Suppressor macrophage treated with lipopolysaccharide for 4 hours (primary cell): ENCODE measurements at places on chromosomes 2 and 18.

- no peak for DNase-seq
These were observed 565.5 kb upstream of the CHAC2 start for GRCh38 chr2:53202063-53202462.

GRCh38 chr18:10514082-10514481 lies 11.7 kb upstream of the NAPG start:
- DNase-seq: no peak

DNA sequence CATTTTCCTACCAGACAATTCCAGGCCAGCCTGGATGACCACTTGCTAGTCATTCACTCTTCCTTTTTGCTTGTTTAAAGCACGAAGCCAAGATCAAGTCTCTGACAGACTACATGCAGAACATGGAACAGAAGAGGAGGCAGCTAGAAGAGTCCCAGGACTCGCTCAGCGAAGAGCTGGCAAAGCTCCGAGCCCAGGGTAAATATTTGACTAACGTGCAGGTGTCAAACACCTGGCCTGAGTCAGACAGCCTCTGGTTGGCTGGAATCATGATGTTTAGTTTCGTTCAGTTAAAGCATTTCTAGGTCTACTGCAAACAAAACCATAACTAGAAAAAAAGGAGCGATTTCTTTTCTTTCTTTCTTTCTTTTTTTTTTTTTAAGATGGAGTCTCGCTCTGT lies 44.2 kb upstream of the LYPD6B start:
- no peak for DNase-seq

GRCh38 chr2:17539611-17540092 lies 844 bp upstream of the VSNL1 start:
- no peak for DNase-seq

DNA sequence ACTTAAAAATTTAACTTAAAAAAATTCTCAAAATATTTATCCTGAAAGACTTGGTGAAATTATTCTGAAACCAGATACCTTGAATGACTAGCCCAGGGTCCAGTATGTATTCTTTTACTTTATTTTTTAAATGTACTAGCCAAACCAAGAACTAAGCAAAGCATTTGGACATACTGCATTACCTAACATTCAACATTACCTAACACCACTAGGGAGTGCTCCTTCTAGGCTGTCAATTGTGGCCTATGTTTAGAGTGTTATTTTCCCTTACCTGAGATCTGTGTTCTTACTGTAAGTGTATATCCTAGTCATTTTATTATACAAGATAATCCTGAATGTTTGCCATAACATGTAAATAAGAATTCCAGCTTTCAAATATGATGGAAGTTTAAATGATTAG lies 496.6 kb downstream of the PTPRM start:
- DNase-seq: no peak

DNA sequence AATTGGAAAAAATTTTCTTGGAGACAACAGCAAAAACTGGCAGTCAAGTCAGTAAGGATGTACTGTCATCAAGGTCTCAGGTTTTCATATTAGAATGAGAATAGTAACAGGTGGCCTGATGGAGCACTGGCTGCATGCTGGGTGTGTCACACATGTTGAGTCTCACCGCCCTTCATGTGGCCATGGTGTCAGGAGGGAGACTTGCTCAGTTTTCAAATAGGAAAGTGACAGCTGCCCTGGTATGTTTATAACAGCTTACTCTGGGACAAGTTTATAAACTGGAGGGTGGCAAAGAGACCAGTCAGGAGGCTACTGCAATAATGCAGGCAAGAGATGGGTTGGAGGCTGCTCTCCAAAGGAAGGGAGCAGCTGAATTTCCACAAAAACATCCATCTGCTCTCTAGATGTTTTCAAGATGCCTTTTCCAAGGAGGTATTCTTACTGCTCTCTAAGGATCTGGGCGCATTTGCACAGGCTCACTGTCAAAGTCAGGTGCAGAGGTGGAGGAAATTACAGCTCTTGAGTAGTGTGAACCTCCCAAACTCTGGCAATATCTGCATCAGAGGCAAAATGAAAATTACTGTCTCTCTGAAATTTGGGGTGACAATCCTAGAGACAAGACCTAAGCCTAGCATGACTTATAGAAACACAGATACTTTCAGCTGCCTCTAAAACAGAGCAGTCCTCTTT lies 321.9 kb upstream of the RAB12 start:
- no peak for DNase-seq

GRCh38 chr18:66136039-66136438 lies 385.2 kb downstream of the CDH7 start:
- DNase-seq: no peak

- DNase-seq: no peak
These were observed 21.7 kb downstream of the TMX3 start for GRCh38 chr18:68693091-68693815.

DNA sequence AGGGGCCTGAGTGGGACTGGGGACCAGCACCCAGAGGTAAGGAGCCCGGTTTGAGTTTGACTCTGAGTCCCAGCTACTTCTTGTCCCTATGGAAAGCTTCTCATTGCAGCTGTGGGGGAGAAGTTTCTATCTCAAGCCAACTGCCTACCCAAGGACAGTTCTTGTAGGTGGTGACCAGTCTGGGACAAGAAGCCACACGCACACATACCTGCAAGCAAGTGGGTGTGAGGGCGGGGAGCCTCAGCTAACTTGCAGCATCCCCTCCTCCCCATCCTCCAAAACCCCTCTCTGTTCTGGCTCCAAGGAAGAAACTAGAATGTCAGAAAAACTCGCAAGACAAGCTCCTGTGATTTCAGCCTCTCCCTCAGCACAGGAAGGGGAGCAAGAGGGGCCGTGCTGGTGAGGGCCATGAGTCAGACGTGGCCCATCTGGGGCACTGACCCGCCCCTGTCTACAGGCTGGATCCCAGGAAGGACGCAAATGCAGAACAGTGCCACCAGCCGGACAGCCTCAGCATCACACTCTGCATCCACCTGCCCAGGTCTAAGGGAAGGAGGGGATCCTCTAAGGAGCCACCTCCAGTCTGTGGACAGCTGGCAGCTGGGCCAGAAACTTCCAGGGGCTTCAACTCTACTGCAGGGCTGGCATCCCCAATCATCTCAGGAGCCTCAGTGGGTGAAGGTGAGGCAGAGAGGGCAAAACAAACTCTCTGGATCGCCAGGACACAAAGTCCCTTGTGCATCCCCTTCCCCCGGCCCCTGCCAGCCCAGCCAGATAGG lies 103.4 kb downstream of the TNS1 start:
- DNase-seq: peak; percentile 67

- DNase-seq: no peak
These were observed 46.7 kb upstream of the LCLAT1 start for GRCh38 chr2:30400151-30400954.

GRCh38 chr2:135985826-135986393 lies 484 bp upstream of the DARS1 start:
- DNase-seq: peak; percentile 87

GRCh38 chr2:102358496-102358895 lies 2.9 kb downstream of the IL18R1 start:
- no peak for DNase-seq

DNA sequence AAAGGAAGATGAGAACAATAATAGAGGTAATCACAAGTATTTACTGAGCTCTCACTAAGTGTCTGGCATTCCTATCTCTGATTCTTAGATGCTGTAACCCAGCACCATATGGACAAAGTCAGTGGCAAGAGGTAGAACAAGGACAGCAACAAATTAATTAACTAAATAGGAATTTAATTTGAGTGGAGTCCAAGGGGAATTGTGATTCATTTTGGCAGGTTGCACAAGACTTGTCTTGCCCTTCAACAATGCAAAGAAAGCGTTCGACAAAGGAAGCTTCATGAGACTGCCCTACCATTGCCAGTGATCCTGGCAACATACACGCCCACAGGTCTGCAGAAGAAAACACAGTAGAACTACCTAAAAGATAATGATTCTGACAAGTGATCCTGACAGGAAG lies 221.6 kb downstream of the RBM43 start:
- DNase-seq: no peak

DNA sequence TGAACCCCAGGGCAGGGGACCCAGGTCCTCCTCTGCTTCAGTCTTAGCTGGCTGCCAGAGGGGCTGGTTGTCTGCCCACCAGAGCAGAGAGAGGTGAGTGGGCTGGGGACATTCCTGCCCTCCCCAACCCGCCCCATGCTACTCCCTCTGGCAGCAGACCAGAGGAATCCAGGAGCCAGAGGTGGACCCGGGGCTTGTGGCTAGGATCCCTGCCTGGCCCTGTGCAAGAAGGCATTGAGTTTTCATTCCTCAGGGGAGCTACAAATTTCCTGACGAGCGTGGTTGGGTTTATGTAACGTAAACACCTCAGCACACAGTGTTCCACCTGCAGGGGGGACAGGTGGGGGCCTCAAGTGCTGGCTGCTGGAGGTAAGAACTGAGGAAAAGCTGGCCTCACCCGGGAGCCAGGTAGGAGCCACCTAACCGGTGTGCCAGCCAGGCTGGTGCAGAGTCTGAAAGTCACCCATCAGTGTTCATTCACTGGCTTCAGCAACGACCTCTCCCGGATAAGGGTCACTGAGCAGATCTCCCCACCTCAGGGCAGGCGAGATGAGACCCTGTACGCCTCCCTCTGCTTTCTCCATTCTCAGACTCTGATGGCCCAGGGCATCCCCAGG lies 246.8 kb downstream of the DYSF start:
- no peak for DNase-seq
